Esophagus squamous epithelium (tissue), 5 donors: ENCODE measurements at places on chromosomes 4 and X.

DNA sequence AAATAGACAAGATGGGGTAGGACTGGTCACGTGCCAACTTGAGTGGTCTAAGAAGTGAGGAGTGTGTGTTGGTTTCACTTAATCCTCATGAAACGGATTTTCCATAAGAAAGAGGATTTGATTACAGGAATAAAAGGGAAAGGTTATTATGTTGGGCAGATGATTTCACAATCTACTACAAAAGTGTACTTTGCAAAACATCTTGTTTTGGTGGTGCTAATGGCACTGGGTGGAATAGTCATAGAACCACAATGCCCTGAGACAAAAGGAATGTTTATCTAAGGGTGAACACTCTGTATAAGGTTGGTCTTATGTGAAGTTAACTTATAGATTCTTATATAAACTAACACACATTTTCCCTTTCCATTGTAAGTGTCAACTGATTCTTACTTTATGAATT, 45.6 kb downstream of the GLUD2 start:
- no peak for DNase-seq

- no peak for DNase-seq
Measured at GRCh38 chr4:110970642-110971041, 347.8 kb upstream of the PITX2 start.

DNA sequence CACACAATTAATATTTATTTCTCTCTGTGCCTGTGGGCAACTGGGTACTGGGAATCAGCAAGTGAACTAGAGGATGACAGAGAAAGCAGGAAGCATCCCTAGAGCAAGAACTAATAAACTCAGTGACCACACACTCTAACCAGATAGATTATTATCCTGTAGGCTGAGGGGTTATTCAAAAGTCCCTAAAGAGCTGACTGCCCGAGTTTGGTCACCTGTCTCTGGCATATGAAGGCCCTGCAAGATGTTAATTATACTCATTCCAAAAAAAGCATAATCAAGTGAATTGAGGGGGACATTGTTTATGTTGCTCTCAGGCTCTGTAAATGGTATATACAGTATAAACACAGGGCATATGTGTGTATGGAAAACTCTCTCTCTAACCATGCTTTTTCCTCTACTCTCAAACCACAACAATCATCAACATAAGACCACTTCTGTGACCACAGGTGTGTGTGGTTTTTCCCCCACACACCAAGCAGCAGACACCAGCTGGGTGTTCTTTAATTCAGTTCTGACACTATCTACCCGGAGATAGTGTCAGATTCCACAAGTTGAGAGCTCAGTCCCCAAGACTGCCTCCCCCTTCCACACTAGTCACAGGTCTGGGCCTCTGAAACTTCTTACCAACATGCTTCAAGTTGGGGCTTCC, 6.2 kb upstream of the HPSE start:
- DNase-seq = no peak

DNA sequence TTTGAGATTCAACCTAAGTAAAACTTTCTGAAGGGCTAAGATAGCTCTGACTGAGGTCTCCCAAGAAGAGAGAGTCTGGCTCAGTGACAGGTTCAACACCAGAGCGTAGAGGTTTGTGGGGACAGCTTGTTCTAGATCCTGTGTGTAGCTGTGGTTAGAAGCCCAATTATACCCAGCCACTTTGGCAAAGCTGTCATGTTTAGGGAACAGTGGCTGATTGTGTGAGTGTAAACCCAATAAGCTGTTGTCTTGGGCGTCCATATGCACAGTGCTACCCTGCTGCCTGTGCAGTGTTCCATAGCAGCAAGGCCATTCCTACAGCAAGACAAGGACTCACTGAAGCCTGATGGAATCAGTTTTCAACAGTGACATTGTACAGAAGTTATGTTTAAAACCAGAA, 11.2 kb upstream of the SCRG1 start:
- DNase-seq = no peak
